ENCODE measurements at places on chromosomes 2 and 18.

- DNase-seq: no peak
Measured at GRCh38 chr18:42533009-42533575, 578.1 kb downstream of the PIK3C3 start.

DNA sequence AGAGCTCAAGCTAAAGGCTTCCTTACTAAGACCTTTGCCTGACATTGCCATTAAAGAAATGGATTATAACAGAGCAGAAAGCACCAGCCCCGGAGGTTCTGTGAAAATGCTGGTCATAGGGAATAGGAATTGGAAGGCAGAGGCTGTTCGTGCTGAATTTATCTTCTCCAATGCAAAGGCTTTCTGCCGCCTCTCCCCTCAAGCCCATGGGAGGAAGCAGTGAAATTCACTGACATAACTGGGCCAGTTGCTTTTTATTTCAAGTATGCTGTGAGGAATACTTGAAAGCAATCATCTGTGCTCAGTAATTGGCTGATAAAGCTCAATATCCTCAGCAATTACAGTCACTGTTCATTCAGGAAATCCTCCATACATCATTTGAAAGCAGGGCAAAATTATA lies 85.4 kb upstream of the LINC00305 start:
- DNase-seq: no peak

- no peak for DNase-seq
Measured at GRCh38 chr2:70892750-70893149, 43.0 kb upstream of the ATP6V1B1 start.

- DNase-seq: no peak
Measured at GRCh38 chr2:41364842-41365241, 683.0 kb upstream of the PKDCC start.

DNA sequence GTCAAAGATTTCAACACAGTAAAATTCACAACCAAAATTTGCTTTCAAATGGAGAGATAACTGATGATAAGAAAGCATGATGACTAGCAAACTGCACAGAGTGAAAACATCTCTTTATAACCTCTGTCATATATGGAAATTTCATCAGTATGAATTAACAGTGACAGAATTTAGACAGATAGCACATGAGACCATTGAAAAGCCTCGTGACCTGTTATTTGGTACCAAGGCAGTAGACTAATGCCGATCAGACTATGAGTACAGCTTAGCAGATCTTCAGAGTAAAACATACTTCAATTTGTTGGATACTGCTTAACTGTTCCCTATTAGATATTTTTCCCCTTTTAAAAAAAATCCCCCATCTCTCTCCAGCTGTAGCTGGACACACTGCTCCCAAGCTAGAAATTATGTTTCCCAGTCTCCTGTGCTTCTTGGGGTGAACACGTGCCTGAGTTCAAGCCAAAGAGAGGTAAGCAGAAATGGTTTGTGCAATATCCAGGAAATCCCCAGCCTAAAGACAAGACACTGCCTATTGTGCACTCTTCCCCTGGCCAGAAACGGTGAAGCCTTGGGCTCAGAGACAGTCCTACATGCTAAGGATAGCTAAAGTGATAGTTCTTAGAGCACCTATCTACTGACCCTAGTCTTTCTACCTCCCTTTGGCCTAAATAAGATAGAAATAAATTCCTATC lies 256.1 kb downstream of the NCKAP5 start:
- DNase-seq: no peak

DNA sequence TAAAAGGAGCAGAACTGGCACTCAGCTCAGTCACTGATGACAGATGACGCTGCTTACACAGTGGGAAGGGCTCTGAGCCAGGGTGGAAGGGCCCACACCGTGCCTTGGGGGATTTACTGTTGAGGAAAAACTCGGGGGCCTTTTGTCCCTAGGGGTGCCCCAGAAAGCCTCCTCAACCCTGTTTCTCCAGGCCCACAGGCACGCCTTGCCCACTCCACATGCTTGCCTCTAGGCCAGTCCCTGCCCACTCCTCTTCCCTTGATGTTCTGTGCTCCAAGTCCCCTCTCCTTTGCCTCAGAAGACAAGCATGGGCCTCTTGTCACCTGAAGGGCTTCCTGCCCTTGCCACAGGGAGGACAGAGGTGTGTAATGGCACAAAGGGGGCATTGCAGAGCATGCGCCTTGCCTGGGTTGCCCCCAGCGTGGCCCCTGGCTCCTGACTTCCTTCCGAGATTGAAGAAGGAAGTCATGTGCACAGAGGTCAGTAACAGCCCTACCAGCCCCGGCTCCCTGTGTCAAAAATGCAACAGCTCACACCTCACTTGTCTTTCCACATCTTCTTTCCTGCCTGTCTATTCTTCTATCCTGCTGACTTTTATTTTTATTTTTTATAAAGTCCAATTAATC lies 65.1 kb downstream of the LIPG start:
- no peak for DNase-seq

DNA sequence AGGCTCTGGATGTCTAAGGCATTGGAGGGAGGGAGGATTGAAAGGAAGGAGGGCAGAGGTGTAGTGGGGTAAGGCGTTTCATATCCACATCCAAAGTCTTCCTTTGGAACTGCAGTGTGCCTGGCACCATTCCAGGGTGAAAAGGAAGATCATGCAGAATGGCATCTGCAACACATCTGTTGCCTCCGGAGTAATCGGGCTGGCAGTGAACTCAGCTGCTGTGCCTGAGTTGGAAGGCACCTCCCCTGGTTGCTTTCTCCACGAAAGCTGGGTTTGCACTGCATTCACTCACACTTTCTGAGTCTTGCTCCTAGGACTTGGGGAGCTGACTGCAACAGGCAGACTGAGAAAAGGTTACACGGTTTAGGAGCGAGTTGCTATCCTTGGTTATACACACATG lies 30.3 kb upstream of the SEC11C start:
- DNase-seq: no peak

- no peak for DNase-seq
Measured at GRCh38 chr2:120774557-120775160, 39.0 kb downstream of the GLI2 start.

GRCh38 chr18:34956663-34957062 lies 84.5 kb upstream of the MAPRE2 start:
- DNase-seq: peak; percentile 29

DNA sequence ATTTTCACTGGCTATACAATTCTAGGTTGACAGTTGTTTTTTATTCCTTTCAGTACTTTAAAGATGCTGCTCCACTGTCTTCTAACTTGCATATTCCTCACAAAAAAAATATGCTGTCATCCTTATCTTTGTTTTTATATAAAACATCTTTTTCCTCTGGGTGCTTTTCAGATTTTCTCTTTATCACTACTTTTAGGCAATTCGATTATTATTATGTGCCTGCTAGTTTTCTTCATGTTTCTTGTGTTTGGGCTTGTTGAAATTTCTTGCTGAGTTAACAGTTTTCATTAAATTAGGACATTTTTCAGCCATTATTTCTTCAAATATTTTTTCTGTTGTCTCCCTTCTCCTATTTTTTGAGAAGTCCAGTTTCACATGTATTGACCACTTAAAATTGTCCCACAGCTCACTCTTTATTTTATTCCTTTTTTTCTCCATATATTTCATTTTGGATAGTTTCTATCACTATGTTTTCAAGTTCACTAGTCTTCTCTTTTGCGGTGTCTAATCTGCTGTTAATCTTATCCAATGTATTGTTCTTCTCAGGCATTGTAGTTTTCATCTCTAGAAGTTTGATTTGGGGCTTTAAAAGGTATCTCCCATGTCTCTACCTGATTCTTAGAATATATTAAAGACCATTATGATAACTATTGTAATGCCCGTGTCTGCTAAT lies 205.1 kb upstream of the SIX3 start:
- DNase-seq: no peak

DNA sequence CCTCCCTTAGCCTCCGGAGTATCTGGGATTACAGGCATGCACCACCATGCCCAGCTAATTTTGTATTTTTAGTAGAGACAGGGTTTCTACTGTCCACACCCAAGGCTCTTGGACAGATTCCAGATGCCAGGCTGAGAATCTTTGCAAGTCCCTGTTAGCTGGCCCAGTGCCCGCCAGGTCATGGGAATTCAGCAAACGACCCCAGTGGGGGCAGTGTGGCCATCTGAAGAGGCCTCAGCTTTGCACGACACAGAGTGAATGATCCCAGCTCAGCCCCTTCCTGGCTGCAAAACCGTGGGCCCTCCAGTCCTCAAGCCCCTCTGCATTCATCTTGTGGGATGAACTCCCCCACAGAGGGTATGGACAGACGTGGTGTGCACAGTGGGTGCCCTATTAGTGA lies 179.5 kb upstream of the ID2 start:
- DNase-seq: no peak

GRCh38 chr2:8885449-8886201 lies 48.2 kb upstream of the KIDINS220 start:
- no peak for DNase-seq

DNA sequence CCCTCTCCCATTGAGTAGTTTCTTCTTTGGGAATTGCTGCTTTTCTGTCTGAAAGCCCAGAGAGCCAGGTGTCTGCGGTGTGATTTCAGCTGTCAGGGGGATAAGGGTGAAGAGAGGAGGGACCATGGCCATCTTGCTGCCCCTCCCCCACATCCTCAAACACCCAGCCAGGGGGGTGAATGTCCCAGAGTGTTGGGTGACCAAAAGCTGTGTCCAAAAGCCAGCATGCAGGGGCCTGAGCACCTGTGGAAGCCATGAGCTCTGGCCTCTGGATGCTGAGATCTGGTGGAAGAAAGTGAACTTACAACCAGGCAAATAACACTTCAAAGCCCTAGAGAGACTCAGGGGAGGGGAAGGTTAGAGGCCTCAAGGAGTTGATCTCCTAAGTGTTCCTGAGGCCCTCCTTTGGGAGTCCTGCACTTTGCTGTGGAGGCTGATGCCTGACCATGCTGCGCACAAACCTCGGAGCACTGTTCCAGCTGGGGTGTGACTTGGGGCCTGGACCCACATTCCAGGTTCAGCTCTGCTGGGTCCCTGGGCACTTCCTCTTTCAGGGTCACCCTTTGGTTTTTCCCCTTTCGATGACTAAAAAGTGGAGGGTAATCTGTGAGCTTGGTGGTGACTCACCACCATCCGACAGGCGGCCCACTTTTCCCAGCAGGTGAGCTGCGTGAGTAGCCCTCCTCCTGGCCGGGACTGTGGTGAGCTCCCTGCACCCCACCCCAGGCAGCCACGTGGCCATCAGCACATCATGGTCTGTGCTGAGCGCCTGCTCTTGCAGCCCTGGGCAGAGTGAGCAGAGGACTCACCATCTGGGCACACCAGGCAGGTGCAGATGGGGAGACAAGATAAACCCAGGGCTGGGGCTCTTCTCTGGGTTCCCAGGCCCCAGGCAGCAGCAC lies 66.8 kb upstream of the FOSL2 start:
- DNase-seq: peak; percentile 31

DNA sequence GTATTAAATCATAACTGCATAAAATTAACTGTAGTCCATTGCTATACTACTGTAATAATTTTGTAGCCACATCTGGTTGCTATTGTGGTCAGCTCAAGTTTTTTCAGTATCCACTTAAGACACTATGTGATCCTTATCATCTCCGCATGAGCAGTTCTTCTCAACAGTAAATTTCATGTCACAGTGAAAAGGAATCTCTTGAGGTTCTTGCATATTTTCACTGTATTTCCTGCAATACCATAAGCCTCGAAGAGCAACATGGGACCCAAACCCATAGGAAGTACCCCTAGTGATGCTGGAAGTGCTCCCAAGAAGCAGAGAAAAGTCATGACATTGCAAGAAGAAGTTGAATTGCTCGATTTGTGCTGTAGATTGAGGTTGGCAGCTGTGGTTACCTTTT lies 86.7 kb downstream of the LDLRAD4 start:
- no peak for DNase-seq

GRCh38 chr2:128779301-128780095 lies 460.8 kb upstream of the HS6ST1 start:
- DNase-seq: no peak

DNA sequence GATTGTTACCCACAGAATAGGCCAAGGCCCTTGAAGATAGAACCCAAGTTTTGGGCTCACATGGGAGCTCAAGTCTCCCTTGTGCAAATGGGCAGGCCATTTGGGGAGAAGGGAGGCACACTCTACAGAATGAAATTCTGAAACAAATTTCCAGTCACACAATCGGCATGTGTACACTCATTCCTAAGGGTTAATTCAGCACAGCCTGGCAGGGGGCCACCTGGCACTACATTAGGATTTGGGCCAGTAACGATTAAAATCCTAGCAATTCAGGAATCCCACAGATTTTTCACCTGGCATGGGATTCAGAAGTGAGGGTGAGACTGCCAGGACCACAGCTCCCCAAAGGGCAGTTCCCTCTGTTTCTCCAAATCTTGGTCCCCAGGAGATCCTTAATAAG lies 46.4 kb downstream of the BMP10 start:
- DNase-seq: no peak

- no peak for DNase-seq
Measured at GRCh38 chr2:59295524-59296162, 1054.5 kb upstream of the FANCL start.

DNA sequence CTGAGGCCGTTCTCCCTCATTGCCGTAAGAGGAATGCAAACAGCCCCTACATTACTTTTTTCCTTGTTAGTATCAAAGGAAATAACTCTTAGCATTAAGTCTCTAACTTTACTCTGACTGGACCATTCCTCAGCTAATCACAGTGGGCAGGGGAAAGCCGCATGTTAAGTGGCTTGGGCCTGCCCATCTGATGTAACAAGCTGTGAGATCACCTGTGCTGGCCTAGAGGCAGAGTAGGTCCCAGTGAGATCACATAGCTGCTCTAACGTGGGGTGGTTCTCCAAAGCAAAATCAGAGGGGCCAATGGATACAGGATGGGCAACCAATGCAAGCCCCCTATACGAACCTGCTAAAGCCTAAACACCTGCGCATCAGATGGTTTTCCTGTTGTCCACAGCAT lies 5.9 kb upstream of the MOCOS start:
- no peak for DNase-seq

DNA sequence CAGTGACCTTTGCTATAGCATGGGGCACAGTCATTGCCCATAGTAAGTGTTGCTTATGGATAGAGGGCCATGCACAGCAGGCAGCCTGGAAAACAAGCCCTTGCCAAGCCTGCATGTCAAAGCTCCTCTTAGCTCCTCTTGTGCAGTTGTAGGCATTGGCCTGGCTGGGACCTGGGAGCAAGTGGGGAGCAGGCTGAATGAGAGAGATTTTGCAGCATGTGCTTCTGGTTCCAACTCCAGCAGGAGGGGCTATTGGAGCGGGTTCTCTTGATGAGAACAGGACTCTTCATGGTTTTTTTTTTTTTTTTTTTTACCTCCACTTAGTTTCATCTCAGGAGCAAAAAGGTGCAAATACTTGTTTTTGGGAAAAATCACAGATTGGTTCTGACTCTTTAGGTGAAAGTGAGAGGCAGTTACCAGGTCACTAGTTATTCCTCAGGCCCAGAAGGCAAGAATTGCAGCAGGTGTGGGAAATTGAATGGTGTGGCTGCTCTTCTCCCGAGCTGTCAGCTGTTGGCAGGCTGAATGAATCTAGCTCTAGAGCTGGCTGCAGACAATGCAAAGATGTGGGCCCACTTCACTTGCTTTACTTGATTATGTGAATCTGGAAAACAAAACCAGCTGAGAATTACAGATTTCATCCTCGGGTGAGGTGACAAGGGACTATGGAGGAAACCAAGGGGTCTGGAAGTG lies 95.9 kb downstream of the MAP4K4 start:
- no peak for DNase-seq

All from kidney glomerular epithelial cell (primary cell).